Activated B cell treated with CpG ODN at 0.5 μM for 24 hours (primary cell): ENCODE measurements at places on chromosomes 2 and 18.

GRCh38 chr2:138757384-138757783 is 22.8 kb downstream of the NXPH2 start:
- no peak overlapping the region for H3K4me3 ChIP-seq
- peaks cover 8% of the 10 kb centered on the region for H3K27me3 ChIP-seq
- no peak for DNase-seq
- H3K36me3 ChIP-seq = no peaks in the 10 kb centered on the region

DNA sequence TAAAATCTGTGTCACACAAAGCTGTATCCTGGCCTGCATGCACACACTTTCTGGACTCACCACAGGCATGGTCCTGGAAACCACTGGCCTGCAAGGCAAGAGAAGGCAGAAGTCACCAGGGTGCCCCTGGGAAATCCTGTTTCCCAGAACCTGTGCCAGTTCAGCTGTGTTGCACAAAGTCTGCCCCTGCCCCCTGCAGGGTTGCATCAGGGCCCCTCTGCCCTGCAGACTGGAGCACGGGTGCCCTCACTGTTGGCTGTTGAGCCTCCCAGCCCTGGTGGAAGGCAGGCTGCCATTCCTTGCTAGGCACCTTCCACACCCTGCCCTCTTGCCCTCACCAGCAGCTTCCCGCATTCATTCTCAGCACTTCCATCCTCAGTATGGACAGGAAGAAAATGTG is 18.0 kb upstream of the TUBB6 start:
- H3K27me3 ChIP-seq = peaks cover 27% of the 10 kb centered on the region
- no peaks in the 10 kb centered on the region for H3K36me3 ChIP-seq
- no peak overlapping the region for H3K27ac ChIP-seq
- no peak for DNase-seq
- no peak overlapping the region for H3K4me3 ChIP-seq
- peaks cover 6% of the 10 kb centered on the region for H3K4me1 ChIP-seq

- H3K4me1 ChIP-seq = peaks cover 11% of the 10 kb centered on the region
- H3K4me3 ChIP-seq = peak overlapping the region; percentile 25
- H3K27ac ChIP-seq = peak overlapping the region; percentile 72
- DNase-seq = no peak
- peaks cover 24% of the 10 kb centered on the region for H3K36me3 ChIP-seq
Observed at GRCh38 chr2:232781765-232782164, 5.4 kb upstream of the KCNJ13 start.

DNA sequence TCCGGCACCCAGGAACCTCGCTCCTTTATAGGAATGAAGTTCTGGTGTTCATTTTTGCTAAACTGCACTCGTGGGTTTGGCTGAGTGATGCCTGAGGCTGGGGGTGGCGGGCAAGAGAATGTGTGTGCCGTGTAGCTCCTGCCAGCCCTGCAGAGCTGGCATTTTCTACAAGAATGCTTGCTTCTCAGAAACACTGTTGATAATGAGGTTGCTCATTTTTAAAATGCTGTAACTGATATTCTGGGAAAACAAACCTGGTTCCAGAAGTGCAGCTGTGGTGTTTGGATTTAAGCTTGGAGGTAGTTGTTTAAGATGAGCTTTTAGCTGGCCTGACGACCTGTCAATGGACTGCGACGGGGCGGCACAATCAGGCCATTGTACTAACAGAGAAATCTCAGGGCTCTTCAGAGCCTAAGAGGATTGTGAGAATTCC is 511.9 kb upstream of the TNP1 start:
- H3K36me3 ChIP-seq = no peaks in the 10 kb centered on the region
- H3K4me3 ChIP-seq = no peak overlapping the region
- no peak for DNase-seq
- no peaks in the 10 kb centered on the region for H3K27me3 ChIP-seq
- H3K4me1 ChIP-seq = no peaks in the 10 kb centered on the region

DNA sequence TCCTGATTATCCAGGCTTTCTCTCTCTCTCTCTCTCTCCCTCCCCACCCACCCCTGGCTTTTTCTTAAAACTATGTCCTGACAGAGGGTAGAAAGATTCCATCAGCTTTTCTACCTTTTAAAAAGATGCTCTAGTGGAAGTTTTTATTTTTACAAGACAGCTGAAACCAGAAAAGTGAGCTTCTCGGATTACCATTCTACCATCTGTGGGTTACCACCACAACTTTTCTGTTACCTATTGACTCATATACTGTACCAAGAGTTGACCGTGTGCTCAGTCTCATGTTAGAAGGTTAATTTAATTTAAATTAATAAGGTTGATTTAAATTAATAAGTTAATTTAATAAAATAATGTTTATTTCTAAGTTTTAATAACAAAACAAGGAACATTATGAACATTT is 137.6 kb downstream of the UPP2 start:
- no peaks in the 10 kb centered on the region for H3K27me3 ChIP-seq
- DNase-seq = no peak
- no peak overlapping the region for H3K4me3 ChIP-seq
- no peaks in the 10 kb centered on the region for H3K36me3 ChIP-seq
- H3K4me1 ChIP-seq = no peaks in the 10 kb centered on the region

- no peaks in the 10 kb centered on the region for H3K4me1 ChIP-seq
- H3K27me3 ChIP-seq = no peaks in the 10 kb centered on the region
- no peak overlapping the region for H3K4me3 ChIP-seq
- H3K36me3 ChIP-seq = no peaks in the 10 kb centered on the region
Observed at GRCh38 chr18:78767648-78768071, 212.0 kb upstream of the SALL3 start.
